B cell (primary cell): ENCODE measurements at places on chromosomes 2 and 18. TPM values are rescaled to one million over a fixed set of nuclear protein-coding genes. Genes with fewer than 3 reads are reported as not detected.
A peak's percentile ranks its signal among the peaks of the same experiment; 100 is the strongest.

PCARE gene
- not detected in 2 replicates for total RNA-seq

DNA sequence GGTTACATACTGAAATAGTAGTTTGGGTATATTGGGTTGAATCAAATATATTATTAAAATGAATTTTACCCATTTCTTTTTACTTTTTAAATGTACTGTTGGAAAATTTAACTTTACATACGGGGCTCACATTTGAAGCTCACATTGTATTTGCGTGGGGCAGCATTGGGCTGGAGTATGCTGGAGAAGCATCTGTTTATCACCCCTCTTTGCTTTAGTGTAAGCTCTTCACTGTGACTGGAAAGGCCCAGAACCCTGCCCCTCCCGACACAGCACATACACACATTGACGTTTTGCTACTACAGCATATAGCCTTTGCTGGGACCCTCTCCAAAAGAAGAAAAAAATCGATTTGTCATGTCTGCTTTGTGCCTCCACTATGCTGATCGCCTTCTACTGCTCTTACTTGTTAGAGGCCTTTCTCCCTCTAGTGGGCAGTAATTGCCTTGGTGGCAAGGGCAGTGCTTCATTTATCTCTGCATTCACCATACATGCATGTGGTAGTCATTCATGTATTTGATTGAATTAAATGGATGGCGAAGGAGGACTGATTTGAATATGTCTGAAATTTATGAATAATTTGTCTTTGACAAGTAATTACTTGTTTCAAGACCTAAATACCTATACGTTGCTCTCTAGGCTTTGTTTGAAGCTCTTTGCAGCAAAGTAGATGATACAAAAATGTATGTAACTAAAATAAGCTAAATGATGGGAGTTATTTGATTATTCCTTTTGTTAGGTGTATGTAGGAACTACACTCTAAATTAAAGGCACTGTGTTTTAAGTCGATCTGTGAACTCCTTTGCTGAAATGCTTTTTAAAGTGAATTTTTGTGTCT is 37.4 kb downstream of the VAPA start:
- H3K27me3 ChIP-seq: no peaks in the 10 kb centered on the region
- peaks cover 60% of the 10 kb centered on the region for H3K36me3 ChIP-seq
- peak; percentile 34 for DNase-seq
- H3K4me3 ChIP-seq: no peak overlapping the region
- no peak overlapping the region for H3K27ac ChIP-seq

- H3K27me3 ChIP-seq: no peaks in the 10 kb centered on the region
- no peaks in the 10 kb centered on the region for H3K4me1 ChIP-seq
- DNase-seq: no peak
- H3K36me3 ChIP-seq: no peaks in the 10 kb centered on the region
- H3K4me3 ChIP-seq: no peak overlapping the region
Measured at GRCh38 chr2:157760949-157761348, 115.2 kb downstream of the ACVR1 start.

DNA sequence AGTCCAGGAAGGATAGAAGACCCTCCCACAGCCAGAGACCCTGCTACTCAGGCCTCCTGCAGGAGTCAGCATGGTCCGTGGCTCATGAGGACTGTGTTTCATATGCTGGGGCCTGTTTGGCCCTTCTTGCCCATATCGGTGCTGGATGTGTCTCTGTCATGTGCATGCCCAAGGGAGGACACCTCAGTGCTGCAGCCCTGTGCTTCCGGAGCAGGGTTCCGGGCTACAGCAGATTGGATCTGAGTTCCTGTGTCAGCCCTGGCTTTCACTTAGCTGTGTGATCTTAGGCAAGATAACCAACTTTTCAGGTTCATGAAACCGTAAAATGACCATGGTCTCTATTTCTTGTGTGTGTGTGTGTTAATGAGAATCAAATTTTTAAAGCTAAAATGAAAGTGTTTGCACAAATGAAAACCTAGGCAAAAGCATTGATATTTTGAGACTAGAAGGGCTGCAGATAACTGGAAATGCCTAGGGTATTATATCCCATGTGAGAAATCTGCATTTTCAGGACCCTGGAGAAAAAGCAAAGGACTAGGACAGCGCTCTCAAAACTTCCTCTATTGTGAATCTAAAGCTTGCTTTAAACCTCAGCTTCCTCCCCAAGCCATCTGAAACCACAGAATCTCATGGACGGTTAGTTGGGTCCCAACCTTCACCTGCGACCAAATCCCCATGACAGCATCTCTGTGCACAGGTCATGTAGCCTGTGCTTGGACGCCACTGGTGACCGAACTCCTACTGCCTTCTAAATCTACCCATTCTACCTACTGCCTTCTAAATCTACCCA is 58.8 kb upstream of the CAPN13 start:
- H3K27ac ChIP-seq: no peak overlapping the region
- DNase-seq: peak; percentile 16
- H3K4me1 ChIP-seq: peaks cover 24% of the 10 kb centered on the region
- no peaks in the 10 kb centered on the region for H3K27me3 ChIP-seq
- H3K4me3 ChIP-seq: no peak overlapping the region
- no peaks in the 10 kb centered on the region for H3K36me3 ChIP-seq

ALPG gene
- total RNA-seq: not detected in 2 replicates

DNA sequence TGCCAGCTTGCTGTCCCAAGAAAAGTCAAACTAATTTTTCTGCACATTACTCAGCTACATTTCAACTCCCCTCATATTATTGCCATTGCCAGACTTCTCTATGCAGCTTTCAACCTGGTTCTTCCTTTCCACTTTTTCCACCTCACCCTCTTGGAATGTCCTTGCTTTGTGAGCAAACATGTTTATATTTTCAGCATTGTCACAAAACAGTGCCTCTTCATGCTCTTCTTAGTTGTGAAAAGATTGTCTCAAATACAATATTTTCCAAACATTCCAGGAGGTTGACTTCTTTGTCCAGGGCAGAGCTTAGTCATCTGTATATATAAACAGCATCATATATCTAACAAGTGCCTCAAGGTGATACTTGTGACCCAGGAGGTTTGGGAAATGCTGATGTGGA is 803.3 kb upstream of the CELF4 start:
- H3K4me3 ChIP-seq: no peak overlapping the region
- no peak for DNase-seq
- no peaks in the 10 kb centered on the region for H3K4me1 ChIP-seq
- H3K27ac ChIP-seq: no peak overlapping the region
- H3K27me3 ChIP-seq: no peaks in the 10 kb centered on the region

DNA sequence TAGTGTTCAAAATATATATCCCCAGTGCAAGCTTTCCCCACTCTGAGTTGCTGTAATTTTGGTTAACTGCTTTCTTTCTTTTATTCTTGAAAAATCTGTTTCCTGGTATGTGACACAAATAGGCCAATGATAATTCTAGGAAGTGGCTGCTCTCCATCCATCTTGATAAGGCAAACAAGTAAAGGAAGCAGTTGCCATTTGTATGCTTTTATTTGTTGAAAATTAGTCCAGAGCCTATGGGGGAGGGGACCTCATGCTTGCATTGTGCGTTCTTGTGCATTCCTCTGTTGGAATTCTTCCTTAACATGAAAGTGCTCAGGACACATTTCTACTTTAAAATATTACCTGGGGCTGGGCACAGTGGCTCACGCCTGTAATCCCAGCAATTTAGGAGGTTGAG is 111.2 kb upstream of the FSHR start:
- no peak overlapping the region for H3K4me3 ChIP-seq
- H3K27me3 ChIP-seq: no peaks in the 10 kb centered on the region
- no peaks in the 10 kb centered on the region for H3K36me3 ChIP-seq
- no peak for DNase-seq
- H3K27ac ChIP-seq: no peak overlapping the region

- no peak overlapping the region for H3K4me3 ChIP-seq
- DNase-seq: no peak
- no peaks in the 10 kb centered on the region for H3K27me3 ChIP-seq
- no peaks in the 10 kb centered on the region for H3K4me1 ChIP-seq
Measured at GRCh38 chr2:229930656-229931055, 8.4 kb downstream of the FBXO36 start.

GRCh38 chr2:111883661-111884591 is at the start of gene ANAPC1:
Gene ANAPC1, minus strand, starts transcription at chr2:111884193. Its CDS starts 3,368 bp downstream, at chr2:111880825.
- peaks cover 10% of the 10 kb centered on the region for H3K4me1 ChIP-seq
- H3K4me3 ChIP-seq: peak within 1 kb of the TSS; percentile 94
- H3K27ac ChIP-seq: peak within 1 kb of the TSS; percentile 84
- no peaks in the 10 kb centered on the region for H3K27me3 ChIP-seq

GRCh38 chr2:127408004-127408806 is 10.0 kb upstream of the PROC start:
- H3K27me3 ChIP-seq: no peaks in the 10 kb centered on the region
- H3K4me3 ChIP-seq: peak overlapping the region; percentile 33
- H3K36me3 ChIP-seq: no peaks in the 10 kb centered on the region
- DNase-seq: peak; percentile 73

DNA sequence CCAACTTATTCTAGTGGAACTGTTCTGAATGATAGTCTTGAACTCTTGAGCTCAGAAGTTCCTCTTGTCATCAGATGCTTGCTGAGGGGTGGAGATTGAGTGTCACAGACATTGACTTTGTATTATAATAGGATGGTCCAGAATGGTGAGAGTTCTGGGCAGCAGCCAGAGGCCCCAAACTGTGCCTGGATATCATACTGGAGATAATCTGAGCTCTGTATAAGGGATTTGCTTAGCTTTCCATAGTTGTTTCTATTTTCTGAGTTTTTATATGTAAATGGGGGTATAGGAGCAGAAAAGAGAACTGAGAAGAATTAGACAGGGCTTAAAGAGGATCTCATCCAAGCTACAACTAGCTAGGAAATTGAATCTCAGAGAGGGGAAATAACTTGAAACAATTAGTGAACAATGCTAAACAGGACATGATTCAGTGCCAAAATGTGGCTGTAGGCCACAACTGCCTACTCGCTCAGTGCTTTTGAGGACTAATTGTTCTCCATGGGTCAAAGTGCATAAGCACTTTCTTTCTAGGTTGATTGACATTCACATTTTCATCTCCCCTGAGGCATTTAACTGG is 10.1 kb upstream of the LCLAT1 start:
- peak; percentile 68 for DNase-seq
- peak overlapping the region; percentile 70 for H3K27ac ChIP-seq
- peaks cover 28% of the 10 kb centered on the region for H3K4me1 ChIP-seq
- H3K4me3 ChIP-seq: no peak overlapping the region

DNA sequence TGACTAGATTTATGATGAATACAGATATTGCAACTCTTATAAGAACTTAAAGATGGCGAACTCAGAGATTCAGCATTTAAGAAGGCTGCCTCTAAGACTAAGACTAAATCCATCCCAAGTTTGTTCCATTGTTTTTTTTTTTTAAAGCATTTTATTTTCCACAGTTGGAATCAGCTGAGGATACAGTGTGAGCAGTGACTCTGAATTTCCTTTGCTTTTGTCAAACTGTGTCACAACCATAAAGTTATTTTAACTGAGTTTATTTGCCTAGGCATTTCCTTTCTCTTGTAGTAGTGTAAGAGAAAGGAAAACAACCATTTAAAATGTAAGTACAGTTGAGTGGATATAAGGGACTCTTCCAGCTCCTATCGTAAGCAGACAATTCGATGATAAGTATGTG is 63.9 kb downstream of the ZEB2 start:
- H3K4me1 ChIP-seq: peaks cover 66% of the 10 kb centered on the region
- H3K36me3 ChIP-seq: peaks cover 2% of the 10 kb centered on the region
- H3K27me3 ChIP-seq: no peaks in the 10 kb centered on the region
- no peak for DNase-seq
- no peak overlapping the region for H3K27ac ChIP-seq

DRC1 gene
- total RNA-seq: not detected in 2 replicates

ANKRD30B gene
- total RNA-seq: not detected in 2 replicates

TMEM247 gene
- not detected in 2 replicates for total RNA-seq
